ENCODE measurements at places on chromosomes 4 and X.

- DNase-seq: peak; percentile 33
These were observed 58.2 kb upstream of the ZNF157 start for GRCh38 chrX:47311932-47312774.

DNA sequence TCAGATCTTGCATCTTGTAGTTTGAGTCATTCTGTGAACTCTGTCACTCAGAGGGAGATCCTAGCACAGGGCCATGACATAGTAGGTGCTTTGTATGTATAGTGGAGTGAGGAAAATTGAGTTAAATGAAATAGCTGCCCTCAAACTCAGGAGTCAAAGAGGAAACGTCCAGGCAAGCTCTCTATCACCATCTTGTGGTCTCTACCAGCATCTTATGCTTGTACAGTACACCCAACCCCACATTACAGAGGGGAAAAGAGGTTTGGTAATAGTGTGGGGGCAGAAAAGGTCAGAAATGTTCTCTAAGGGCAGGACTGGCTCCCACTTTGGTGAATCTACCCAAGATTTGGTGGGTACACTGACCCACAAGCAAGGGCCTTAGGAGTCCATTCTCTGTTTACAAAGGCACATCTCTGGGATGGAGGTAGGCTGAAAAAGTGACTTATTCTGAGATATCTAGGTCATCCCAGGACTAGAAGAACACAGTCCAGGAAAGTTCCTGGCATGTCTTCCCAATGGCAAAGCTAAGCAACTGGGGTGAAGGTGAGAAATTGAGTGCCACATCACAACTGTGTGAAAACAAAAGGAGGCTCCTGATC is 131.8 kb downstream of the OR13H1 start:
- no peak for DNase-seq

- DNase-seq: peak; percentile 97
These were observed at the start of gene MAP9 for GRCh38 chr4:155376387-155377268. Gene MAP9, minus strand, starts transcription at chr4:155376965. Its CDS starts 1,115 bp downstream, at chr4:155375850.

- DNase-seq: no peak
These were observed 6.4 kb downstream of the SCML2 start for GRCh38 chrX:18348047-18348446.

DNA sequence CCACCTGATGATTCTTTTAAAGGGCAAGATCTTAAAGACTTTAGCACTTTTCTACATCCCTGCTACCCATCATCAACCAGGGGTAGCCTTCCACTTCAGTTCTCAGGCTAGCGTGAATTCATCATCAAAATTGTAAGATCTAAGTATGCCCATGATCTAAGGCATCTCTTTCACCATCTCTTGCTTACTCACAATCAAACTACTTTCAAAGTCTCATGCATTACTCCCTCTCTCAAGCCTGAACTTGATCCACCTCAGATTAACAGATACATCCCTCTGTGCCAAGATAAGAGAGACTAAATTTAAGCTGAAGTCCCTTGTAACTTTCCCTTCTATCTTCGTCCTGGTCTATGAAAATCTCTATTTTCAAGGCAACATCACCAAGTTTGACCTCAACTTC is 62.8 kb downstream of the DHX15 start:
- no peak for DNase-seq

DNA sequence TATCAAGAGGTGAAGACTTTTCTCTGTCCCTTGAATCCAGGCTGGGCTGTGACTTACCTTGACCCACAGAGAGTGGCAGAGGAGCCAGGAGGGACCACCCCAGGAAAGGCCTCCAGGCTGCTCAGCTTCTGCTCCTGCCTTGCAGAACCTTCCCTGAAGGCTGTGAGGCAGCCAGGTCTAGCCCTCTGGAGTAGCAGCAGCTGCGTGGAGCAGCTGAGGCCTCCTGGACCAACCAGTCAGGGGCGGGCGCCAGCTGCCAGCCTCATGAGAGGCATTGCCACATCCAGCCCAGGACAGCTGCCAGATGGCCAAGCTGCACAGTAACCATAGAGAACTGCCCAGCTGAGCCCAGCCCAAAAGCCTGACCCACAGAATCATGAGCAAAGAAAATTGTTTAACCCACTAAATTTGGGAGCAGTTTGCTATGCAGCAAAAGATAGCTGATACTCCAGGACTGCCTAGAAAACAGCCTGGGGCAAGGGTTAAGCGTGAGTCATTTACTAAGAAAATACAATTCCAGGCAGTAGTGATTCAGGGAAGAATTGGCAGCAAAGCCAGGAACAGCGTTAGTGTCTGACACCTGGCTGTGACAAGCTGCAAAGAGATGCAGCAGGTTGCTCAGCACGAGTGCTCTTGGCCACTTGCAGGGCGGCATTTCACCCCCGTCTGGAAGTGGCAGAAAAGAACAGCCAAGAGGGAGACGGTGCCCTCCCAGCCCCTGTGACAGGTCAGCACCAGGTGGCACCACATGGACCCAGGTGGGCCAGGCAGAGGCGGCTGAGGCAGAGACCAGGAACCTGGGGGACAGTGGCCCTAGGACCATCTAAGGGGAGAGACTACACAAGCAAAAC is 14.7 kb upstream of the PDE6B start:
- DNase-seq: no peak

DNA sequence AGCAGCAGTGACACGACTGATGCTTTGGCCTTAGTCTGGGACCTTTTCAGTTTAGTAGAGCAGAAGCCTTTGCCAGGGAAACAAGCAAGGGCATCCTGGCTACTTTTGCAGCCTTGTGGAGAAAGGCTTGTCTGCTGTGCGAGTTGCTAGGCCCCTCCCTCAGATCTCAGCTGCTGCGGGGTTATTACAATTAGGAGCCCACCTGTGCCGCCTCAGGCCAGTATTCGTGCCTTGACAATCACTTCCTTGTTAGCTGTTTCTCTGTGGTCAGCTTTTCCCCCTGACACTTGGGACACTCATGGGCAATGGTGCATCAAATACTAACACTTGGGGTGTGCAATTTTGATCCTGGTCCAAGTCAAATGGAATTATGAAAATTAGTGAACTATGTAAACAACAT is 67.9 kb downstream of the SH2D1A start:
- no peak for DNase-seq

- no peak for DNase-seq
These were observed 51.2 kb downstream of the ENPEP start for GRCh38 chr4:110527156-110527555.

GRCh38 chr4:183873409-183874185 is 31.5 kb upstream of the STOX2 start:
- no peak for DNase-seq

- DNase-seq: no peak
These were observed 175.4 kb downstream of the FAT4 start for GRCh38 chr4:125489952-125490690.

Data from CD4-positive, alpha-beta T cell treated with Interferon gamma for 1 hour (primary cell).